ENCODE measurements at places on chromosomes 5 and 9.

DNA sequence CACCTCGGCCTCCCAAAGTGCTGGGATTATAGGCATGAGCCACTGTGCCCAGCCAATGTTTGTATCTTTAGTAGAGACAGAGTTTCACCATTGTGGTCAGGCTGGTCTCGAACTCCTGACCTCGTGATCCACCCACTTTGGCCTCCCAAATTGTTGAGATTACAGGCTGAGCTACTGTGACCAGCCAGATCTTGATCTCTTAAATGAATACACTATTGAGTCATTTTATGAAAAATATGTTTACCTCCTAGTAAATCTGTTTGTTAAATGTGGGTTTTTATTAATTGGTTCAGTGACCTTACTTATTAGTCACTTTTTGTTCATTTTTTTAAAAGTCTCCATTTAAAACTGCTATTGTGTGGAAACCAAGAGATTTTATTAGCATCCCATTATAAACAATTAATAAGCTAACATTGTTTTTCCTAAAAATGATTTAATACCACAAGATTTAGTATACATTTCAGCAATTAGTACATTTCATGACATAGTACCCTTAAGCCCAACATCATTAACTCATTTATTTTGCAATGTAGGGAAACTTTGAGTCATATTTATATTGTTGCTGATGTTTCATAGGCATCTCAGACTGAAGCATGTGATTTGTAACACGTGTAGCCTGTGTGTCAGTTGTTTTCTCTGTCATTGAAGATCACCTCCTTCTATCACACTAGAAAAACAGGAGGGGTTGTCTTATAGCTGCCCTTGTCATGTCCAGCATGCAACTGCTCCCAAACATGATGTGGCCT lies 261.2 kb downstream of the TAF11L14 start:
- no peak for DNase-seq

- no peak for DNase-seq
These were observed 6.2 kb upstream of the CPEB4 start for GRCh38 chr5:173881811-173882575.

GRCh38 chr5:146805081-146805480 lies 73.5 kb downstream of the PPP2R2B start:
- DNase-seq: no peak

DNA sequence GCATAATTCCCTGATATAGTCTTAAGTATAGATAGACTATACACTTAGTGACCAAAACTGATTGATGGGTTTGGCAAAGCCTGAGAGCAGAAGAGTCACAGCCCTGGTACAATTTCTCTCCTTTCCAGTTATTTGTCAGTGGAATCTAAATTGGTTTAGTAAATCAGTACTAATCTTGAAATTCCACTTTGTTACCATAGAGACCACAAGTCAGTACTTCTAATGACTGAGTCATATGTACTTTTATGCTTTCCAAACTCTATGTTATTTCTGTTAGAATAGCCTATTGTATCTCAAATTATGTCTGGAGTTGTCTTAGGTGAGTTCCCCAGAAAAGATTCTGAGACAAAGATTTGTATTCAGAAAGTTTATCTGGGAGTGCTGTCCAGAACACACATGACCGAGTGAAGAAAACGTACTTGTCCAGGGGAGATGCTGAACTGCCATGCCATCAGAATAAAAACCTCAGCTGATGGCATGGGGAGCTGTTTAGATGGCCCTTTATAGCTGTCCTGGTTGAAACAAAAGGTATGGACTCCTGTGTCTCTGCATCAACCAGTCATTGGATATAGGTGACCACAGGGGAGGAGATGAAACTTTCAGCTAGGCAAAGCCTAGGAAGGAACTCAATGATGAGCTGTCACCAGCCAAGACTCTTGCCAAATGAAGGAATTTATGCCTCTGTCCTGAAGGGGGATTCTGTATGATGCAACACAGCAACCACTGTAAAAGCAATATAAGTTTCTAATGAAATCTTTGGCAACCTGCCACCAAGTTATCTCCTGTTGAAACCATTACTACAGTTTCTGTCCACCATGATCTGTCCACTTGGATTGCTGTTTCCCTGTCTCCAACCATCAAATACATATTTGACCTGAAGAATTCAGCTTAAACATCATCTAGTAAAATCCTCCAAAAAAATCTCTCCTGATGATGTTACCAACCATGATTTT lies 18.0 kb upstream of the SMC2 start:
- DNase-seq: no peak

GRCh38 chr5:14830210-14831005 lies 41.2 kb downstream of the ANKH start:
- DNase-seq: no peak

DNA sequence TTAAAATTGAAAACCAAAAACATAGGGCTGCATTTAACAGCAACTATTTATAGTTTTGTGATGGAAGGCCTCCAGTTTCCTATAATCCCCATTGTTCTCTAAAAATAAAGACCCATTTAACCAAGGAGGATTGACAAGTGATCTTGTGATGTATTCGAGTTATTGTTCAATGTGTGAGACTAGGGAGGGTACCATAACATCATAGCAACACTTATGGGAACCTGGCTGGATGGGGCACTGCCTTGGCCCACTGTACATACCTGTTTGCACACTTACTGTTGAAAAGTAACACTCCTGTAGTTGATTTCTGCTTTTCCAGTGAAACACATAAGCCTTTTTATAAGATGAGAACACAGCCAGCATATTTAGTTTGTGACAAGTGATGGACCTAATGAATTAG lies 32.3 kb downstream of the MACIR start:
- no peak for DNase-seq

DNA sequence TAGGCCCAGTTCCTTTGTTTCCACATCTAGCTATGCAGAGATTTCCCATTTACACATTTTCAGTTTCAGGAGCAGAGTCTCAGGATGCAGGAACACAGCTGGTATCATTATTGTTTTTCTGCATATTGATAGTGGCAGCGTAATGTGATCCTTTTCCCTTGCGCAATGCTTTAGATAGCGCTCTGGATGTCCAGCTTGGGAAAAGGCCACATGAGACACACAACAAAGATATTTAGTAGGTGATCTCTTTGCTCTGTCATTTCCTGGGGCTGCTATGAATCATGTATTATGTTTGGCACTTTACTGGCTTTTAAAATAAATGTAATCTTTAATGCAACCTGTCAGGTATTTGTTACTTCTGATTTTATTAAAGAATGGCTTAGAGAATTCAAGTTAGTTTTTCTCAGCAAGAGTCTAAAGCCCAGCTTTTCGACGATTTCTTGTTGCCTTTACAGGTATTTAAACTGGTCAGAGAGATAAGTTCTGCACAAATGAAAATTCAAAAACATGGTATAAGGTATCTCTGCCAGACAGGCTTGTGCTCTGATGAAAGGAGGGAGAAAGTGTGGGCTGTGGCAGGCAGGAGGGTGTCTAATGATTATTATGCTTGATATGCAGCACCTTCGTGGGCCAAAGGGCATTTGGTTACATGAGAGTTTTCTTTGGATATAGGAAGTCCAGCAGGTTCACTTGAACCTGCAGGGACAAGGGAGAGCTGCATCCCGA lies 42.2 kb downstream of the PTTG1 start:
- peak; percentile 21 for DNase-seq

DNA sequence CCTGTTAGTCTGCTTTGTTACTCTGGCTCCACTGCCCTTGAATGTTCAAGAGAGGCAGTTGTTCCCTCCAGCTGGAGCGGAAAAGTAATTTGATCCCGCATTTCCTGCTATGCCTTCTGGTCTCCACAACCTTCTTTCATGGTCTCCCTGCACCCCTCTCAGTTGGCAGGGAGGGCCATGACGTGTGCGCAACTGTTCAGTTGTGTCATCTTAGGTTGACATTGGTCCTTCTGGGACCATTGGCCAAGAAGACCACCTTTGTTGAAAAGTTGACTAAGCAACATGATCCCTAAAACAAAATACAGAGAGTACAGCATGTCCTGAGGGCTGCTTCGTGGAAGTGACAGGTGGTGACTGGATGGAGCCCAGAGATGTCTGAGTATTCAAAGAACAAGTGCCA lies 192.5 kb upstream of the TUT7 start:
- DNase-seq: no peak

Data from KBM-7 (cell line).